SK-N-DZ (cell line): ENCODE measurements at places on chromosomes 2 and 18.

- no peak for DNase-seq
Observed at GRCh38 chr2:226408141-226408540, 391.5 kb downstream of the IRS1 start.

DNA sequence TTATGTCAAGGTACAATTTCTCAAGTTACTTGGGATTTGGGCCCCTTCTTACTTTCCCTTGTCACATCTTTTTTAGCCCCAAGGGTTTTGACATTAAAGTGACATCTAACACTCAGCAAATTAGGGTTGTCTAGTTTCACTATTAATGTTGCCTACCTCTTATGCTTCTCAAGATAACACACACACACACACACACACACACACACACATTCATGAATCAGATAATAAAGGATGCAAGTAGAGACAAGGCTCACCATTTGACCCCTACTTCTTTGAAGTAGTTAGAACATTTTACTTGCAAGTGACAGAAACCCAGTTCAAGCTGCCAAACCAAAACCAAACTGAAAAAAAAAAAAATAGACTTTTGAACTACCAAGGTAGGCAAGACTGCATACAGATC, 138.8 kb downstream of the TRIB2 start:
- DNase-seq, result no peak

DNA sequence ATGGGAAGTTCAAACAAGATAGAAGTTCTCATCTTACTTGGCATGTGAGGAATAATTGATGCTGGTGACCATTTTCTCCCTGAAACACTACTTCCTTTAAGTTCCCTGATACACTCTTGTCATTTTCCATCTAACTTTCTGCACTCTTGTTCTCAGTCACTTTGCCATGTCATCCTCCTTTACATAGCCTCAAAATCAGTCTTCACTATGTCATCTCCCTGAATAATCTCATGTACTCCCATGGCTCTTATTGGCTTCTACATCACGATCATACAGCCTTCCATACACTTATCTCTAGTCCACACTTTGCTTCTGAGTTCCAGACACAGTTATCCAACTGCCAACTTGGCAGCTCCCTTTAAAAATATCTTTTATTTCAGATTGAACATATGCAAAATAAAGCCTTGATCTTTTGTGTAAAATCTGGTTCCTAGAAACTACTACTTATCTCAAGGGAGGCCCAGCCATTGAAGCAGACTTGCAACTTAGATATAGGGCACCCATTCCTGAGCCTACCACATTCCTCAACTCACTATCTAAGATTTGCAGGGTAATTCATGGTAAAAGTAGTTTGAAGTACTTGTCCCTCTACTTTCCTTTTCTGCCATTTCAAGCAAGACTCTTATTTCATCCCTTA, 1070.2 kb upstream of the NXPH2 start:
- DNase-seq, result no peak

- peak; percentile 1 for DNase-seq
Observed at GRCh38 chr2:144331674-144332355, 188.1 kb downstream of the ZEB2 start.

GRCh38 chr2:196183172-196183473, 11.7 kb upstream of the STK17B start:
- DNase-seq, result no peak

GRCh38 chr2:12321886-12322285, 394.9 kb upstream of the TRIB2 start:
- no peak for DNase-seq

DNA sequence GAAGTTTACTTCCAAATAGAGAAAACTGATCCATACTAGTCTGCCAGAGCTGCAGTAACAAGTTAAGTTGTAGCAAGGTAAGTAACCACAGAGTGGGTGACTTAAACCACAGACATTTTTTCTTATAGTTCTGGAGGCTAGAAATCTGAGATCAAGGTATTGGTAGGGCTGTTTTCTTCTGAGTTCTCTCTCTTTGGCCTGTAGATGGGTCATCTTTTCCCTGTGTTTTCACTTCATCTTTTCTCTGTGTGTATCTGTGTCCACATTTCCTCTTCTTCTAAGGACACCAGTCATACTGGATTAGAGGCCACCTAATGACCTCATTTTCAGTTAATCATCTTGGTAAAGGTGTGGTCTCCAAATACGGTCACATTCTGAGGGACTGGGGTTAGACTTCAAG, 142.9 kb upstream of the MEX3C start:
- DNase-seq, result no peak
